ENCODE measurements at places on chromosomes 12 and 14.
A peak's percentile ranks its signal among the peaks of the same experiment; 100 is the strongest.

DNA sequence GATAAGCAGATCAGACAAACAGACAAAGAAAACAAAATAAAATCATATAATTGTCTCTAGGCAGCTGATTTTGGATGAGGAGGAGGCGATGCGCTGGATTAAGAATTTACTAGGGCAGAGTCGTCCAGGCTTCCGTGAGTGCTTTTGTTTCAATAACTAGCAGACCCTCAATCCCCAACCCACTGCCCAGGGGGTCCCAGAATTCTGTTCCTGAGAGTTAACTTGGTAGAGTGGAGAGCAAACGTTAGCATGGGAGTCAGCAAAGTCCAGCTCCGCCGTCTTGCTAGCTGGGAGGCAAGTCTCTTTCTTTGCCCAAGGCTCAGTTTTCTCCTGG, 95.5 kb upstream of the TBX5 start:
- no peak for DNase-seq

GRCh38 chr12:106712768-106713167, 61.7 kb upstream of the RIC8B start:
- DNase-seq: no peak

- peak; percentile 84 for DNase-seq
Observed at GRCh38 chr12:92745856-92746550, 43.2 kb downstream of the PLEKHG7 start.

- no peak for DNase-seq
Observed at GRCh38 chr14:102424520-102424919, 61.8 kb downstream of the TECPR2 start.

DNA sequence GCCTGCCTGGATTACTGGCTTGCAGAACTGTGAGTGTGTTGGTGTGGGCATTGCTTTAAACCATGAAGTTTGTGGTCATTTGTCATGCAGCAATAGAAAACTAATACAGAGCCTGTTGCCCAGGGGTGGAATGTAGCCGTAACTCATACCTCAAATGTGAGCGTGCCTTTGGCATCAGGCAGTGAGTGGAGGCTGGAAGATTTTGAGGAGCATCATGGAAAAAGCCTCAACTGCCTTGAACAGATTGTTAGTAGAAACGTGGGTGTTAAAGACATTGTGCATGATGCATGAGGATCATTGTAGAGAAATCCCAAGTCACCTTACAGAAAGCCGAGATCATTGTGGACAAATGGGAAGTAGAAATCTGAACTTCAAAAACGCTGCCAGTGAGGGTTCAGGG, 580.5 kb downstream of the AACS start:
- DNase-seq: no peak

DNA sequence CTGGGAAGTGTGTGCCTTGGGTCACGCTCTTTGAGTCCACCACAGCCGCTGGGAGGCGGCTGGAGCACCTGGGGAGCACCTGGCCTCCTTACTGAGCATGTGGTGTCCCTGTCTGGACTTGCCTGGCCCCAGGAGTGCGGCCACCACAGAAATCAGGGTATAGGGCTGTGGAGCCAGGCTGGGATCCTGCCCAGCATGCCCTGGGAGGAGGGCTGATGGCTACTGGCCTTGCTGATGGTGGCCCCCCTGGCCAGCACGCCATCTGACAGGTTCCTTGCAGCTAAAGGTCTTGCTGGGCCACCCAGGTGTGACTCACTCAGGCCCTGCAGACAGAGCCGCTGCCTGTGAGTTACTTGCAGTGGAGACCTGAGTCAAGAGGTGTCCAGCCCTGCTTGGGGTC, 6.0 kb downstream of the ULK1 start:
- no peak for DNase-seq

DNA sequence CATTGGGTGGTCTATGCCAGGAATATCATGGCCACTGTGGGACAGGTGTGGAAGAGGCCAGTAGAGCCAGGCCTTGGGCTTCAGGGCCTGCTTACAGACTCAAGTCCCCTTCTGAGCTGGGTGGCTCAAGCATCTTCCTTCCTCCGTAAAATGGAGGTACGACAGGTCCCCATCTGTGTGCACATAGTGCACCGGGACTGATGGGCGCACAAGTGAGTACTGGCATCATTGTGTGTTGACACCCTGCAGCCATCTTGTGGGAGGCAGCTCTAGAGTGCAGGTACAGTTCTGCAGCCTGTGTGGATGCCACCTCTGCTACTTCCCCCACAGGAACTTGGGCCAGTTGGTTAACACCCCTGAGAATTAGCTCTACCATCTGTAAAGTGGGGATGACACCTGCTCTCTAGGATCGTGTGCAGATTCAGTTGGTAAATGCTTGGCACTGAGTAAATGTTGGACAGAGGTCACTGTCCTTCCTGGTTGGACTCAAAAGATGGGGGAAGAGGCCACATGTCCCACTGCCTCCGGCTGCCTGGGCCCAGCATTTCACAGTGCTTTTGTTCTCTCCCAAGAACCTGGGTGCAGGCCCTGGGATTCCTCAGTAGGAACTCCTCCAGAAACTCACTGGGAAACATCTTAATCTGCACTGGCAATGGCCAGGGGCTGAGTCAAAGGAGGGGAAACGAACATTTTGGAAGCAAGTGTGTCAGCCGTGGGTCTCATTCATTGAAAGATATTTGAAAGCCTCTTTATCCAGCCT, 70.6 kb downstream of the C14orf132 start:
- DNase-seq: no peak

DNA sequence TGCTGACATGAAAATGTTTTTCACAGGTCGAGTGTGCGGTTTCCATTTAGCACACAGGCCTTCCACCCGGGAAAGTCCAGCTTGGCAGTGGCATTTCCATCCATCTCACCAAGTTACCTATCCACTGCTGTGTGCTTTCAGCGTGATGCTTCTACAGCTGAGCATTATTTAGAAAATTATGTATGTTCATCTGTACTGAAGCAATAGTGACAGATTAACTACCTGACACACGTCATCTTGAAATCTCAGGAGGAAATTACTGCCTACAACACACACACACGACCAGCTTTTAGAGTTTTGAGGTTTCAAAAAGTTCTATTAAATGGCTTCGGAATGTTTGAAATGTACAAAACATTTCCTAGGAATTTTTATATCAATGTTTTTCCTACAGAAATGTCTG, 39.4 kb downstream of the IFNG-AS1 start:
- no peak for DNase-seq

GRCh38 chr12:104485651-104486362, 29.1 kb downstream of the CHST11 start:
- DNase-seq: no peak

DNA sequence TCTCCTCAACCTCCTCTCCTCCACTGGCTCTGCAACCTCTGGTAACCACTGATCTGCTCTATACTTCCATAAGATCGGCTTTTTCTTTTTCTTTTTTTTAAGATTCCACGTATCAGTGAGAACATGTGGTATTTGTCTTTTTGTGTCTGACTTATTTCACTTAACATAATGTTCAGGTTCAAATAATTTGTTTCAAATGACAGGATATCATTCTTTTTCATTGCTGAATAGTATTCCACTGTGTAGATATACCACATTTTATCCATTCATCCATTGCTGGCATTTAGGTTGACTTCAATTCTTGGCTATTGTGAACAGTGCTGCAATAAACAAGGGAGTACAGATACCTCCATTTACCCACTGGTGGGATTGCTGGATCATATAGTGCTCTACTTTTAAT, 40.5 kb downstream of the NCKAP5L start:
- no peak for DNase-seq

- no peak for DNase-seq
Observed at GRCh38 chr12:72228424-72228823, 43.7 kb upstream of the TRHDE start.

DNA sequence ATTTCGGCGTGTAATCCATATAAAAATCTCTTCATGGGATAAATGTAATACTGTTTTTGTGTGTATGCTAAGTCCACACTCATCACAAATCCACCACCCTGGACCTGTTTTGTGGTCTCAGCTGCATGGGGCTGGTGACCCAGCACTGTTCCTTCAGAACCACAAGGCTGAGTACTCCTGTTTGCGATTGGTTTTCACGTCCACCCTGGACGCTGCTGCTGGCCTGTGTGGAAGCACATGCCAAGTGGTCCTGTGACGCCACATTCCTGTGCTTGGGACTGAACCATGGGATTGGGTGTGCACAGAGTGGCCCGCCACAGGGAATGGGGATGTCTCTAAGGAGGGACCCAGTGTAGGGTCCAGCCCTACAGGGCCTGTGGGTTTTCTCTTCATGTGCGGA, 4.3 kb downstream of the PUS1 start:
- DNase-seq: no peak

DNA sequence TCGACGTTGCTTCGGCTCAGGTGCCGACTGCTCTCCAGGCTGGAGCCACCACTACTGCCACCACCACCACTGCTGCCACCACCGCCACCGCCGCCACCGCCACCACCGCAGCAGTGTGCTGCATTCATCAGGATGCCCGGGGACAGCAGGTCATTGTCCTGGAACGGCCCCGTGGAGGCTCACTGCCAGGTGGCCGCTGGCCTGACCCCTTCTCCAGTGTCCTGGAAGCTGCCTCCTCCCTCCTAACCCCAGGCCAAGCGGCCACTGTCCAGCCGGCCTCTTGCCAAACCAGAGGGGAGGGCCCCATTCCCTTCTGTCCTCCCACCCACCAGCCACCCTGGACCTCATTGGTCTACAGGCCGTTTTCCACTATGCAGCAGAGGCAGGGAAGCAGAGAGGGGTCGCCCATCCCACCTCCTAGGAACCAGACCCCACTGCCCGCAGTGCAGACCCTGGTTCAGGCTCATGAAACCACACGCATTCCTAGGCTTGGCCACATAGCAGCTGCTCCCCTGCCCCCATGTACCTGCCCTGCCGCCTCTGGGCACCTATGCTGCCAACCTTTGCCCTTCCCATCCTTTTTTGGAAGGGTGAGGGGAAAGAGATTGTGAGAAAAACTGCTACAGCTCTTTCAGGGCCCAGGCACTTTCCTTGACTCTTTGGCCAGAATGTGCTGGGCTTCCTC, 15.2 kb downstream of the ARL6IP4 start:
- no peak for DNase-seq

DNA sequence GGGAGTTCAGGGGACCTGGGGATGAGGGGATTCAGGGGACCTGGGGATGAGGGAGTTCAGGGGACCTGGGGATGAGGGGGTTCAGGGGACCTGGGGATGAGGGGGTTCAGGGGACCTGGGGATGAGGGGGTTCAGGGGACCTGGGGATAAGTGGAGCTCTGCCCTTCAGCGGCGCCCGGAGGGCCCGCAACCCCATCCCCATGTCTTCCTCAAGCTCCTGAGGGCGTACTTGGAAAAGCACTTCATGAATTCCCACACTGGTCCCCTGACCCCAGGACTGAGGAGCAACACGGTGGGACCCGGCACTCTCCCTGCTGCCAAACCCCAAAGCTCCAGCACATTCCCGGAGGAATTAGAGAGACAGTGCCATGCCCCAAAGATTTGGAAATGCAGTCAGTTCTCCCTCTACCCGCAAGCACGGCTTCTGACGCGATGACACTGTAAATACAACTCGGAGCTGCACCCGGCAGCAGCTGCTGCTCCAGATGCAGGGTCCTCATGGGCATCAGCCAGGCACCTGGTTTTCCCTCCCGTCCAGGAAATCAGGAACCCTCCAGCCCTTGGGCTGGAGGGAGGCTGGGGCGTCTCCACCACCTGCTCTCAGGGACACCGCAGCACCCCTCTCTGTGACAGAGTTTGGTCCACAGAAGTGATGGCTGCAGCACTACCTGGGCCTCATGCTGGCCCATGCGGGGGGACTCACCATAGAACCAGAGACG, 32.8 kb upstream of the C14orf180 start:
- peak; percentile 72 for DNase-seq

GRCh38 chr14:103597623-103598377, 31.2 kb upstream of the KLC1 start:
- DNase-seq: no peak

- no peak for DNase-seq
Observed at GRCh38 chr12:105943525-105943924, 195.2 kb downstream of the NUAK1 start.

GRCh38 chr14:33835261-33835655, 115.6 kb downstream of the EGLN3 start:
- DNase-seq: no peak

DNA sequence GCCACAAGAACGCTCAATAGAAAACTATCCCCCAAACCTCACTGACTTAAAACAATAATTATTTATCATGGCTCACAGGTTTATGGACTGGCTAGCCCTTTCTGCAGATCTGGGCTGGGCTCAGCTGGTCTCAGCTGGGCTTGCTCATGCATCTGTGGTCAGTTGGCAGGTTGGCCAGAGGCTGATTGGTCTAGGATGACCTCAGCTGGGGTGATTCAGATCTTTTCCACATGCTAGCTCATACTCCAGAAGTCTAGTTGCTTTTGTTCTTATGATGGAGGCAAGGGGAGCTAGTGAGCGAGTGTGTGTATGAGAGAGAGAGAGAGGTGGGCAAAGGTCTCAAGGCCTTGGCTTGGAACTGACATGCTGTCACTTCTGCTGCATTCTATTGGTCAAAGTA, 181.2 kb upstream of the NRXN3 start:
- no peak for DNase-seq

DNA sequence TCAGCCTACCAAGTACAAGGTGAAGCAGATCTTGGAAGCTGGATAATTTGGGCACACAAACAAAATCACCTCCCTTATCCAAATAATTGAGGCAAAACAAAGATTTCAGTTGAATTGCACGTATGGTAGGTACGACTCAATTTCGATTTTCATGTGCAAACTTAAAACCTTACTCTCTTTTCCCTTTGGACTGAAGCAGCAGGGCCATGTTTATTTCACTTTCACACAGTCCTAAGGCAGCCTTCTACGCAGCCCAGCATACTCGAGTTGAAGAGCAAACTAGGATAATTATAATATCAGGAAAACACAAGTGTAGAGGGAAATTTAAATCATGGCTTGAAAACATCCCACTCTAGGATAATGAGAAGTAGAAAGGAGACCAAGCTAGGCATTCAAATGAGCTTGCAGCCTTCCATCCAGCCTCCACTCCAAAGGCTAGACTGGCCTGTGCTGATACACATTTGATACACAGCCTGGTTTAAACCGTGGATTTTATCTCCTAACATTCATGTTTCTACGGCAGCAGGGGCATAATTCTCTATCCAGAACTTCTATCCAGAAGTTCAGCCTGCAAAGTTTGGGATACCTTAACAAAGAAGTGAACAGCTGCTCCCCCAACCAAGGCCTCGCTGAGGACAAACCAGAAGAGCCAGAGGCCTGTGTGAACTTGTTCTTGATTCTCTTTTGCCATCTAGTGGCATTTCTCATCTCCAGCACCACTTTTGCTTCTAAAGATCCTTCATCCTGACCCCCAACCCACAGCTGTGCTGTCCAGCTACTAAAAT, 2.4 kb upstream of the RNASE7 start:
- no peak for DNase-seq

Measured in cardiac septum (tissue), 1 donor.